ENCODE measurements at places on chromosomes 2 and 18. TPM values are rescaled to one million over a fixed set of nuclear protein-coding genes. Genes with fewer than 3 reads are reported as not detected.
A peak's percentile ranks its signal among the peaks of the same experiment; 100 is the strongest.

Gene SERPINB10
- total RNA-seq: not detected

- H3K36me3 ChIP-seq: no peaks in the 10 kb centered on the region
- peaks cover 2% of the 10 kb centered on the region for H3K27me3 ChIP-seq
- peak overlapping the region; percentile 91 for H3K4me3 ChIP-seq
- peaks cover 6% of the 10 kb centered on the region for H3K4me1 ChIP-seq
- no peak for DNase-seq
- H3K27ac ChIP-seq: peak overlapping the region; percentile 50
Observed at GRCh38 chr2:200525551-200525881, 491 bp upstream of the SGO2 start.

GRCh38 chr2:231452799-231453508 lies 11.3 kb downstream of the NCL start:
- H3K4me3 ChIP-seq: no peak overlapping the region
- H3K27me3 ChIP-seq: no peaks in the 10 kb centered on the region
- peaks cover 54% of the 10 kb centered on the region for H3K36me3 ChIP-seq
- no peaks in the 10 kb centered on the region for H3K4me1 ChIP-seq
- H3K27ac ChIP-seq: no peak overlapping the region

DNA sequence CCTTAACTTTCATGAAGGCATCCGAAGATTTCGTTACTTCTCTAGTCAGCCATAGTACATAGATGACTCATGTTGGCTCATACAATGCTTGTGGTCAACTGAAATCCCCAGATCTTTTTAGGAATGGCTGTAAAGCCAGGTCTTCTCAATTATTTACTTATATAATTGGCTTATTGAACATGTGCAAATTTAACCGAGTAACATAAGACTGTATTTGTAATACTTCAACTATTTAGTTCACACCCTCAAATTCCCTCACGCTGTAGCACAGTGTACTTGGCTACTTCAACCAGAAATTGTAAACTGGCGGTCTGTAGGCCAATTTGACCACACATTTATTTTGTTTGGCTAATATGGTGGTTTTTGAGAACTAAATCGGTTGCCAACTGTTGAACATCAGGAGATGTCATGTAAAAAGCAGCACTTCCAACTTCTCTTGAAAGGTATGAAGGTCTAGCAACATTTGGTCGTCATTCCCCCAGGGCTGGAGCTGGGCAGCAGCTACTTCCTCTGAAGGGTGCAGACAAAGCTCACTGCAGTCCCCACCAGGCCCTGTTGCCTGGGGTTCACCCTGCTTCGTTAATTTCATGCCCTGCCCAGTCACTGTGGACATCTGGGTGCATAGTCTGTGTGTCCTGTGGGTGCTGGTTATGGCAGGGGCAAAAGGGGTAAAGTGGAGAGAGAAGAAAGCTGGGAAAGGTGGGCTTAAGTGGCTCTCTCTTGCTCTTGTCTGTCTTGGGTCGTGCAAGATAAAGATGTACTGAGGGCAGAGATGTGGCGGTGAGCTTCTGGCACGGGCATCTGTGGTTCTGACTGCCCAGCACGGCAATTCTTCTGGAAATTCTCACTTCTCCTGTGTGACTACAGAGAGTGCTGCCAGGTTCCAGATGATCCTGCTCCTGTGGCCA lies 3.2 kb upstream of the SH3RF3 start:
- no peak for DNase-seq
- peaks cover 44% of the 10 kb centered on the region for H3K27me3 ChIP-seq
- no peak overlapping the region for H3K4me3 ChIP-seq
- H3K36me3 ChIP-seq: no peaks in the 10 kb centered on the region
- H3K27ac ChIP-seq: no peak overlapping the region

Gene IL18RAP
- total RNA-seq: 6.4 TPM

- no peaks in the 10 kb centered on the region for H3K4me1 ChIP-seq
- no peaks in the 10 kb centered on the region for H3K27me3 ChIP-seq
- H3K4me3 ChIP-seq: no peak overlapping the region
- H3K27ac ChIP-seq: no peak overlapping the region
- no peak for DNase-seq
- H3K36me3 ChIP-seq: no peaks in the 10 kb centered on the region
Observed at GRCh38 chr2:131588152-131588873, 60.6 kb downstream of the CCDC74A start.

- H3K27ac ChIP-seq: no peak overlapping the region
- no peak overlapping the region for H3K4me3 ChIP-seq
- no peaks in the 10 kb centered on the region for H3K4me1 ChIP-seq
- no peaks in the 10 kb centered on the region for H3K36me3 ChIP-seq
Observed at GRCh38 chr2:217409949-217410680, 550.3 kb upstream of the TNP1 start.

Gene OSR1
- not detected for total RNA-seq

- no peaks in the 10 kb centered on the region for H3K27me3 ChIP-seq
- no peaks in the 10 kb centered on the region for H3K36me3 ChIP-seq
- no peak overlapping the region for H3K27ac ChIP-seq
- no peak for DNase-seq
Observed at GRCh38 chr2:48965204-48965603, 189.1 kb downstream of the FSHR start.

Gene AKAIN1
- not detected for total RNA-seq

Gene WNT10A
- total RNA-seq: 3.1 TPM

DNA sequence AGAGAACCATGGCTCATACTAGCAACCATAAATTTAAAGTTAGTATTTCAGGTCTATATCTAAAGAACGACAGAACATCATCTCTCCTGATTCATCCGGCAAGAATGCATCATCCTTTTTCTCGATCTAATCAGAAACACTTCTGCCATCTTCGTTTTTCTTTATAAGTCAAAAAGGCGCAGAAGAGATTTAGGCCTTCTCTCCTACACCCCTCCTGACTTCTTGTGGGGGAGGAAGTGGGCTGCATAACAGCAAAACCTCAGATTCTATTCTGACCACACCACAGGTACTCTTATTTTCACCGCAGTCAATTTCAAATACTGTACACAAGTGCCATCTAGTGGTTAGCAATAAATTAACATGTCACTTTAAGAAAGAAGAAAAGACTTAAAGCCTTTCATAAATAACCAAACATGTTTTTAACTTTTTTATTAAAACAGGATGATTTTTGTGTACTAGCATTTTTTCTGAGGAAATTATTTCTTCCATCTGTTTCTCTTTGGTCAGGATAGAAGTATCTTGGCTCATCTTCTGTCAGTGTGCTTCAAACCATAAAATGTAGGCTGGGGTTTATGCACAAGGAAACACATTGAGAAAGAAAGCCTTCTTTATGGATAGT lies 48.4 kb upstream of the PIK3C3 start:
- H3K4me3 ChIP-seq: no peak overlapping the region
- H3K36me3 ChIP-seq: no peaks in the 10 kb centered on the region
- no peak overlapping the region for H3K27ac ChIP-seq
- no peaks in the 10 kb centered on the region for H3K27me3 ChIP-seq
- DNase-seq: peak; percentile 14

Gene IL1RL2
- total RNA-seq: not detected

Gene POTEE
- total RNA-seq: 0.28 TPM

- peaks cover 55% of the 10 kb centered on the region for H3K27me3 ChIP-seq
- no peak overlapping the region for H3K4me3 ChIP-seq
- H3K36me3 ChIP-seq: no peaks in the 10 kb centered on the region
- no peak for DNase-seq
- H3K27ac ChIP-seq: no peak overlapping the region
- H3K4me1 ChIP-seq: peaks cover 8% of the 10 kb centered on the region
Observed at GRCh38 chr2:467892-468647, 180.2 kb upstream of the ALKAL2 start.

DNA sequence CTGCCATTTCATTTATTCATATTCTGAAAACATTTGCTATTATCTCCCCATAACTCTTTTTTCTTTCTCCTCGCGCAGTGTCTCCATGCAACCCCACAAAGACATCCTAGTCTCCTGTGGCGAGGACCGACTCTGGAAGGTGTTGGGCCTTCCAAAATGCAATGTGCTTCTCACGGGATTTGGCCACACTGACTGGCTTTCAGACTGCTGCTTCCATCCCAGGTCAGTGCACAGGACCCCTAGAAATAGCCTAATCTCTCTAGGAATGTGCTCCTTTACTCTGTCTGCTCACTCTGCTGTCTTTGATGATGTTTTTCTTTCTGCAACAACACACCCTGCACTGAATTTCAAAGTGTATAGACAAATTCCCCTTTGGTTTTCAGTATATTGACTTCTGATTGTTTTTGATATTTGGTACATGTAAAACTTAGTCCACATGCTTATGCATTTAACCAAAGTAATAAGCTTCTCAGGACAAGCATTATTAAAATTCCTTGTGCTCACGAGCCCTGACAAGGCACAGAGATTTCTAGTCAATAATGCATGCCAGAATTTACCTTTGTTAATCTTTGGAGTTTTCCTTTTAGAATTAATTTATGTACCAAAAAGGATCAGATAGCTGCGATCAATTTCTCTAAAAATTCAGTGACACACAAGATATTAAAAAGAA lies 548.3 kb upstream of the VWC2L start:
- no peak overlapping the region for H3K27ac ChIP-seq
- DNase-seq: no peak
- no peaks in the 10 kb centered on the region for H3K4me1 ChIP-seq
- H3K27me3 ChIP-seq: no peaks in the 10 kb centered on the region
- H3K4me3 ChIP-seq: no peak overlapping the region
- no peaks in the 10 kb centered on the region for H3K36me3 ChIP-seq

GRCh38 chr2:235900631-235901030 lies 267.6 kb downstream of the GBX2 start:
- H3K27me3 ChIP-seq: no peaks in the 10 kb centered on the region
- no peak for DNase-seq
- H3K4me3 ChIP-seq: no peak overlapping the region
- H3K27ac ChIP-seq: no peak overlapping the region
- H3K4me1 ChIP-seq: no peaks in the 10 kb centered on the region

Gene OTOS
- not detected for total RNA-seq

Gene AQP12A
- not detected for total RNA-seq

DNA sequence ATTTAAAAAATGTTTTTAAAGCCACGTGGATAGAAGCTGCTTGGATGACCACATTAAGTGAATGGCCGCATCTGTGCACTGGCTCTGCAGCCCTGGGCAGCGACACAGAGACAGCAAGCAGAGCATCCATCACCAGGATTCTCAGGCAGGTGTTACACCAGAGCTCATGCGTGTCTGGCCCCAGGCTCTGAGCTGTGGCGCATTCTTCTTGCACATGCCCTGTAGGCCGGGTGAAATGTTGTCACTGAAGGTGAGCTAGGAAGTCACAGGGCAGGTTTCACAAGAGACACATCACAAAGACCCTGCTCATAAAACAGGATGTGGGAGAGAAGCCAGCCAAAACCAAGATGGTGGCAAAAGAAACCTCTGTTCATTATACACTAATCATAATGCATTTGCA lies 8.4 kb upstream of the PXDN start:
- H3K27ac ChIP-seq: no peak overlapping the region
- H3K36me3 ChIP-seq: no peaks in the 10 kb centered on the region
- peaks cover 27% of the 10 kb centered on the region for H3K27me3 ChIP-seq
- no peak overlapping the region for H3K4me3 ChIP-seq

GRCh38 chr2:201696151-201696659 lies 2.2 kb downstream of the MPP4 start:
- H3K4me1 ChIP-seq: no peaks in the 10 kb centered on the region
- H3K4me3 ChIP-seq: no peak overlapping the region
- H3K27me3 ChIP-seq: no peaks in the 10 kb centered on the region
- no peaks in the 10 kb centered on the region for H3K36me3 ChIP-seq

Gene OR6B2
- total RNA-seq: not detected

GRCh38 chr2:105258835-105259350 lies 17.4 kb downstream of the GPR45 start:
- H3K4me3 ChIP-seq: no peak overlapping the region
- H3K27ac ChIP-seq: no peak overlapping the region
- no peak for DNase-seq
- H3K4me1 ChIP-seq: no peaks in the 10 kb centered on the region

Gene ZNF521
- 0.30 TPM for total RNA-seq

DNA sequence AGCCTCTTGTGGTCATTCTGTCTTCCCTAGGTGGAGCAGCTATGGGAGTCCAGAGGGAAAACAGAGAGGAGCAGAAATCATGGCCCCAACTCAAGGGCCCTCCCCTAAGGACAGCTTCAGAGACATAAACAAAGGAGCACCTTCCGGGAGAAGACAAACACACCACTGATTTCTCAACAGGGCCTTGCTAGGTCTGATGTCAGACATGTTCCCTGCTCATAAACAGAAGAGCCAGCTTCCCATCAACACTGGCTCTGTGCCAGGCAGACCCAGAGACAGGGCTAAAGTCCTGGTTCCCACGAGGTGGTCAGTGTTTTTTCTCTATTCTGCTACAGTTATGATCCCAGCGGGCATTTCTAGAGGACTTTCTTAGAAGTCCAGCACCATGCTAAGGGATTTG lies 19.3 kb downstream of the CXCR2 start:
- no peak for DNase-seq
- H3K4me1 ChIP-seq: no peaks in the 10 kb centered on the region
- no peaks in the 10 kb centered on the region for H3K36me3 ChIP-seq

Gene CTDP1
- total RNA-seq: 49.4 TPM

Gene LOXHD1
- total RNA-seq: 0.13 TPM

- DNase-seq: no peak
- H3K4me1 ChIP-seq: no peaks in the 10 kb centered on the region
- H3K27ac ChIP-seq: no peak overlapping the region
- H3K27me3 ChIP-seq: peaks cover 3% of the 10 kb centered on the region
- H3K36me3 ChIP-seq: no peaks in the 10 kb centered on the region
Observed at GRCh38 chr18:50058731-50059130, 136.2 kb downstream of the MYO5B start.

Gene SCN9A
- total RNA-seq: 0.30 TPM

DNA sequence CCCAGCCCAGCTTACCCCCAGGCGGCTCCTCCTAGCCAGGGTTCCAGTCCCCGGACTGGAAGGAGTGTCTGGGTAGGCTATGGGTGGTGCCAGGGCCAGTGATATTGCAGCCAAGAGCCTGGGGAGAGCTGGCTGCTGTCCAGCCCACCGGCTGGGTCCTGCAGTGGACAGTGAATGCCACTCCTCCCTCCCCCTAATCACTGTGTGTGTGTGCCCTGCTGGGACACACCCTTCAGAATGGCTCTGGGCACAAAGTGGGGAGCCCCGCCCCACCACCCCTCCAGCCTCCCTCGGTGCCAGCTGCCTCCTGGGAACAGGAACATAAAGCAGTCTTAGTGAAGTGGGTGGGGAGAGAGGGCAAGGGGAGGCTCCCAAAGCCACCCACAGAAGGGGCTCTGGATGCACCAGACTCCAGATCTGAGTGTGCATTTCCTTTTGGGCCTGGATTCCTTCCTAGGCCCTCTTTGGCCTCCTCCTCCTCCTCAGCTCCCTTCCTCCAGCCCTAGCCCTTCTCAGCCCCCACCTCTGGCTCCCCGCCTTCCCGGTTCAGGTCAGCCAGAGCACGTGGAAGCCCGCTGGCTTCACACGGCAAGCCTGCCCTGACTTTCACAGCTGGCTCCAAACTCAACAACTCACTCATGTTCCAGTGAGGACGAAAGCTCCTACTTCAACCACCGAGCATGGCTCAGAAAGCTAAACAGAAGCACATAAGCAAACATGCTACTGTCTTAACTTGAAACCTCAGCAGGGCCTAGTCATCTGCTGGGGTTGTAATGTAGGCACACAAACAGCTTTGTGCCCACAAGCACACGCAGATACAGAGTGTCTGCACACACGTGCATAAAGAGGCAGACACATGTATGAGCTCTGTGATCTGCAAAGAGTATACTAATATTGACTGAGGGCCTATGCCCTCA lies 209.2 kb upstream of the SMAD2 start:
- no peak overlapping the region for H3K4me3 ChIP-seq
- no peak for DNase-seq
- H3K27ac ChIP-seq: no peak overlapping the region
- H3K36me3 ChIP-seq: no peaks in the 10 kb centered on the region
- H3K4me1 ChIP-seq: peaks cover 7% of the 10 kb centered on the region

Gene LYG2
- total RNA-seq: not detected

Gene FBXO48
- total RNA-seq: 4.5 TPM

GRCh38 chr2:120722246-120722567 lies 13.5 kb upstream of the GLI2 start:
- DNase-seq: no peak
- H3K4me1 ChIP-seq: no peaks in the 10 kb centered on the region
- no peaks in the 10 kb centered on the region for H3K36me3 ChIP-seq
- H3K4me3 ChIP-seq: no peak overlapping the region
- no peaks in the 10 kb centered on the region for H3K27me3 ChIP-seq

Measured in T-cell (primary cell).